Stimulated activated naive CD4-positive, alpha-beta T cell treated with Interleukin-2 at 50 U/mL for 16 hours (primary cell): ENCODE measurements at places on chromosomes 11 and 22.

GRCh38 chr11:10633261-10633660, 60.3 kb downstream of the IRAG1 start:
- DNase-seq: no peak

DNA sequence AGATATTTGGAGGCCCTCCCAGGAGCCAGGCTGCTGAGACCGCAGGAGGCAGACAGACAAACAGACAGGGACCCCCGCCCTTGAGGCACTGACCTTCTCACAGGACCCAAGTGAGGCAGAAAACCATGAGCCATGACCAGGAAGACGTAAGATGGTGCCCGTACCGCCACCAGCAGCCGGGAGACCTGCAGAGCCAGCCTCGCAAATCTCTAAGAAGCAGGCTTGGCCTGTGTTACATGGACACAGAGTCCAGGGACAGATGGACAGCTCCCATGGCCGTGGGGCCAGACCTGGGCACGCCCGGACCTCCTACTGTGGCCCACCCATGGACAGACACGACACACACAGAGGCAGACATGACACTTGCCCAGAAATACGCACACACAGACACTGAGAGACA, 30.7 kb upstream of the TOLLIP start:
- DNase-seq: no peak

GRCh38 chr11:115693002-115693401, 188.8 kb upstream of the CADM1 start:
- no peak for DNase-seq

GRCh38 chr11:64923151-64923661, 1.3 kb upstream of the PPP2R5B start:
- no peak for DNase-seq

DNA sequence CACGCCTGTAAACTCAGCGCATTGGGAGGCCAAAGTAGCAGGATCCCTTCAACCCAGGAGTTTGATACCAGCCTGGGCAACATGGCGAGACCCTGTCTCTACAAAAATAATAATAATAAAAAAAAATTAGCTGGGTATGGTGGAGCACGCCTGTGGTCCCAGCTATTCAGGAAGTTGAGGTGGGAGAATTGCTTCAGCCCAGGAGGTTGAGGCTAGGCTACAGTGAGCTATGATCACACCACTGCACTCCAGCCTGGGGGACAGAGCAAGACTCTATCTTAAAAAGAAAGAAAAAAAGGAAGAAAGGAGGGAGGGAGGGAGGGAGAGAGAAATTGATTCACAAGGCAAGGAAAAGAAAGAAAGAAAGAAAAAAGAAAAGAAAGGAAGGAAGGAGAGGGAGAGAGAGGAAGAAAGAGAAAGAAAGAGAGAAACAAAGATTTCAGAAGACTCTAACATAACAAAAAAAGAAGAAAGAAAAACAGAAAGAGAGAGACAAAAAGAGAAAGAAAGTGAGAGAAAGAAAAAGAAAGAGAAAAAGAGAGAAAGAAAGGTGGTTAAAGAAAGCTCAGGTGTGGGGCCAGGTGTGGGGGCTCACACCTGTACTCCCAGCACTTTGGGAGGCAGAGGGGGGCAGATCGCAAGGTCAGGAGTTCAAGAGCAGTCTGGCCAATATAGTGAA, 37.3 kb upstream of the MYH9 start:
- no peak for DNase-seq

DNA sequence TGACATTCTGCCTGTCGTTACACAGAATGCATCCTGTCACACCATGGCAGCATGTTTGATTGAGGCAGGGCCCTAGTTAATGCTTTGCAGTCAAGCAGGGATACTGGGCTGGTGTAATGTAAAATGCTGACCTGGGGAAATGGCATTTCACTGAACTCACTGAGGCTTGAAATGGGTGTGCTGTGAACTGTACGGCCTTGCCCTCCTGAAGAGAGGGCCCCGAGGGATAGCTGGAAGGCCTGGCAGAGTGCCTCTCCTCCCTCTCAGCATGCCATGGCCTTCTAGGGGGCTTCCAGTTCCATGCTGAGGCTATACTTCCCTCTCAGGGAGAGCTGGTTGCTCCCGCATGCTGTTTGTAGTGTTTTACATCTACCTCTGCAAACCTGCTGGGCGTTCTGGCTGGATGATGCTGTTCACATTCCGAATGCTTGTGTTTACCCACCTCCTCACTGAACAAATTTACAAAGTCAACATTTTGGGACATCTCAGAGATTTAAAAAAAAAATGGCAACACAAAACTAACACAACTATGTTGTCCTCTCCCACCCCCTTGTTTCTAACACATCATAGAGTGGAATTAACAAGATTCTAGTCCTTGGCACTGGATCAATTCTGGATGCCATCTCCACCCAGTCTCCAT, 416.7 kb upstream of the CADM1 start:
- DNase-seq: no peak
